ENCODE measurements at places on chromosomes 6 and 20. TPM values are rescaled to one million over a fixed set of nuclear protein-coding genes. Genes with fewer than 3 reads are reported as not detected.

DNA sequence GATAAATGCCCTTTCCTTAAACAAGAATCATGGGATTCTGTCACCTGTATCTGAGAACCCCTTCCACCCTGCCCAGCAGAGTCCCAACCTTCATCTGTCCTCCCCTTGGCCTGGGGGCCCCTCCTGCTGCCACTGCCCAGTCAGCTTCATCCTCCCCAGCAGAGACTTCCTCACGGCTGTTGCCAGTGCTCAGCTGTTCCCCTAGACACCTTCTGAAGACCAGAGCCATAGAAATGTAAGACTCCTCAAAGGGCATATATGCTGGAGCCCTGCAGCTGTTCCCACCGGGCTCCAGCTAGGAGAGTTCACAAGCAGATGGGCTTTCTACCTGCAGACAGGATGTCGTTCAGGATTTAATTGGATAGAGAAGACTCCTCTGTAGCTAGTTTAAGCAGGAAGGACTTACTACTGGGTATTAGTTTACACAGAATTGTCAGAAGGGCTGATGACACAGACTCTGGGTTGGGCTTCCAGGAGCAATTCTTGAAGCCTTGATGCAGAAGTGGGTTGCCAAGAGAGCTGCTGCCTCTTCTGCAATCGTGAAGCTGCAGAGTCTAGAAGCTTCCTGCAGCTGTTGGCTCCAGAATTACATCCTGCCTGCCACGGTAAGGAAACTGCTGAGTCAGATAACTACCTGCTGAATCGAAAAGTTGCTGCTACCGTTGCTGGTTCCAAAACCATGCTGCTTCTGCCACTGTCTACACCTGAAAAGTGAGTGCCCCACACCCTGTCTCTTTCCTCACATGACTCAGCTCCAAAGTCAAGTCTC, 57.1 kb upstream of the MLN start:
- DNase-seq, result peak; percentile 88

DNA sequence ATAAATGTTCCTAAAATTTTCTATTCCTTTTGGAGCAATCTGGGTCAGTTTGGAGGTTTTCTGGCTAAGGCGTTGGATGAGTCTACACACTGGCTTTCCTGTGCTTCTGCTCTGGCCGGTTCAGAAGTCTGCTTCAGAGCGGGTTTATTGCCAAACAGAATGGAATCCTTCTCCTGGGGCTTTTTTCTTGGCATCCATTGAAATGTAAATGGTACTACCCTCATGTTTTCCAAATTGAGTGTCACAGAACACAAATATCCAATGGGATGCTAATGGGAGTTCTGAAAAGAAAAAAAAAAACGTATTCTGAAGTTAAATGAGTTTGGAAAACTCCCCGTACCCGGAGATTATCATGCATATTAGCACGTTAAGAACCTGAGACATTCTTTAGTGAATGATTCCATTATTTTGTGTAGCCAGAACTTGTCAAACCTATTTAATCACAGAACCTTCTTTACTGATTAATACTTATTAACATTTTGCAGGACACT, 930.3 kb downstream of the QKI start:
- no peak for DNase-seq

DNA sequence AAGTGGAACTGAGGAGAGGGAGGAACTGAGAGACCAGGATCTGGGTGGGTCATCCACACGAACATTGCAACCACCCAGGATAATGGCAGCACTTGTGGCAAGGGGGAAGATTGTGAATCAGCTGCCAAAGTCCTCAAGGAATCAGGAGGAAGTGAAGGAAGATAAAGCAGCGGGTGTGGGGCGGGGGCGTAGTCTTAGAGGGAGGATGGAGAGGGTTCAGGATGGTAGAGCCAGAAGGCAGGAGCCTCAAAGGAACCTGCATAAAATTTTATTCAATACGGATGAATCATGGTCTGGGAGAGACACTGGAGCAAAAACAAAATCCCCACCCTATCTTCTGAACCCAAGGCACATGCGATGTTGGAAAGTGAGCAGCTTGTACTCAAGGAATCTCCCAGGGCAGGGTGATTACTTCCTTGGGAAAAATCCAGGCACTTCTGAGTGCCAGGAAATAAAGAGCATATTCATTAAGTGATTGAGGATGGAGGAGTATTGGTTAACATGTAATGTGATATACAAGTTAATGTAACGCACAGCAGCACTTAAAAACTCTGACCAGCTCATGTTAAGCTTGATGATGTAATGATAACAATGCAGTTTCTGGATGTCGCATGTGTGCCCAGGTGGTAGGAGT, 82.0 kb upstream of the B3GAT2 start:
- no peak for DNase-seq

GRCh38 chr20:23253524-23253923, 97.1 kb upstream of the NXT1 start:
- no peak for DNase-seq

DNA sequence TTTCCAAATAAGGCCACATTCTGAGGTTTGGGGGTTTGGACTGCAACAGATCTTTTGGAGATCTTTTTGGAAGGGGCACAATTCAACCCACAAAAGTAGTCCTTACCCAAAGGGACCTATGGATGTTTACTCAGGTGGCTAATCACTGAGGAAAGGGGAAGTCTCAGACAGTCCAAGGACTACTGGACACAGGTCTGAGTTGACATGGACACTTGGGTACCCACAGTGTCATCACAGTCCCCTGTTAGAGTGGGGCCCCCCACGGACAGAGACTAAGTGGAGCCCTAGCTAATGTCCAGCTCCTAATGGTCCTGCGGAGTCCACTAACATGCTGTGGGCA, 101.6 kb downstream of the LY86 start:
- DNase-seq, result no peak

DNA sequence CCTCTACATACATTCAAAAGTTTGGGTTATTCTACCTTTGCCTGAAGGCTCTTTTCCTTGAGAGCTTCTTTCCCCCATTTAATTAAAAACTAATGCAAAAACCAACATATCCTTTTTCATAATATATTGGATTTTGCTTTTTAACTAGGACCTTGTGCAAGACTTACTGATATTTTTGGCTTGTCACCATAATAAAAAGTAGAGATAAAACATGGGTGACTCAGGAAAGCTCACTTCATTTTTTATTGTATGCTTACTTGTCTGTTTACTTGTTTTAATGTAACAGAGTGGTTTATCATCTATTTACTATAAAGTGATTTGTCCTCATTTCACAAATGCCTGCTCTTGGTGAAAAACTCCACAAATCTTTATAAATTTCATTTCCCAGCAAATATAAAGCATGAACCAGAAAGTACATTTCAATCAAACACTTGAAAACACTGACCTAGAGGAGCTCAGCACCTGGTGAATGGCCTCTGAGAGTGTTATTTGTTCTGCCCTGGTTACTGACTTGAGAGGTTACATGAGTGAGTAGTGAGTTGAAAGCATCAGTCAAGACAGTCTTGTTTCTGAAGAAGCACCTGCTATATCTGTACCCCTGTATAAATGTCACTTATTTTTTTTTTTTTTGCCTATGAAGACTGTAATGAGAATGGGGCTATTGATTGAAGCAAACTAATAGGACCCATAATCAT, 20.8 kb downstream of the ADGRG6 start:
- no peak for DNase-seq

GRCh38 chr6:52840763-52841585, at the start of gene GSTA5:
Gene GSTA5, minus strand, starts transcription at chr6:52840813.
- no peak for DNase-seq

GRCh38 chr6:103720393-103720792, 1139.3 kb downstream of the HACE1 start:
- DNase-seq, result no peak

GRCh38 chr6:153003366-153003690, 819 bp upstream of the MTRF1L start:
- DNase-seq, result no peak

Gene PPIL6
- total RNA-seq, result not detected

Gene GNAS-AS1
- total RNA-seq, result 1.8 TPM

Gene ELMO2
- total RNA-seq, result 85.5 TPM

Data from activated CD8-positive, alpha-beta memory T cell treated with anti-CD3 and anti-CD28 coated beads, Interleukin-2, amount 10 ng/mL, durations not matched to agents 7 days and 5 days (primary cell).